Activated T-helper 2 cell treated with anti-CD3 and anti-CD28 coated beads, Interferon-gamma antibody, Interleukin-2, Interleukin-4, amounts not matched to agents 10 μg/mL and 5 μg/mL and 100 μg/mL, durations not matched to agents 14 hours and 24 hours and 36 hours (primary cell): ENCODE measurements at places on chromosomes 3 and 15. TPM values are rescaled to one million over a fixed set of nuclear protein-coding genes. Genes with fewer than 3 reads are reported as not detected.

Gene PTPN9
- 30.4 and 32.3 TPM in 2 replicates for total RNA-seq

Gene GPR160
- total RNA-seq = 7.7 and 9.6 TPM in 2 replicates

Gene ARL8B
- 37.9 and 40.6 TPM in 2 replicates for total RNA-seq

Gene ZNF860
- total RNA-seq = 1.8 and 2.0 TPM in 2 replicates

DNA sequence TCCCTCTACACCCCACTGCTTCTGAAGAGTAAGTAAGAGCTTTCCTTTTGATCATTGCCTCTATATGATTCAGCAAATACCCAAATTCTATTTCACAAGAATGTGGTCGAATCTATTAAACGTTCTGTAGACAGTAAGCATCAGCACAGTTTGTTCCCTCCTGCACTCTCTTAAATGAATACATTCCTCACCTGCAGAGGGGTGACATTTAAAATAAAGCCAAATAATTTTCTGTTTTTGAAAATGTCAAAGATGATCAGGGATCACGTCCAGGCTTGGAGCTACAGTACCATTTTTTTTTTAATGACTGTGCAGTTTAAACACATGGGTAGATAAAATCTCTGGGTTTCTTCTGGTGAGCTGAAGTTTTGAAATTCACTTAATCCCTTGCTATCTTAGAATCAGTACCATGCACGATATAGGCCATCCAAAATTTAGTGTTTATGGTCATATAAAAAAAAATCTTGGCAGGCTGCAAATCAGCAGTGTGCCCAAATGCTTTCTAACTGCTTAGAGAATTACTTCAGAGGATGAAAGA lies 12.8 kb downstream of the PYDC2 start:
- no peak for DNase-seq

DNA sequence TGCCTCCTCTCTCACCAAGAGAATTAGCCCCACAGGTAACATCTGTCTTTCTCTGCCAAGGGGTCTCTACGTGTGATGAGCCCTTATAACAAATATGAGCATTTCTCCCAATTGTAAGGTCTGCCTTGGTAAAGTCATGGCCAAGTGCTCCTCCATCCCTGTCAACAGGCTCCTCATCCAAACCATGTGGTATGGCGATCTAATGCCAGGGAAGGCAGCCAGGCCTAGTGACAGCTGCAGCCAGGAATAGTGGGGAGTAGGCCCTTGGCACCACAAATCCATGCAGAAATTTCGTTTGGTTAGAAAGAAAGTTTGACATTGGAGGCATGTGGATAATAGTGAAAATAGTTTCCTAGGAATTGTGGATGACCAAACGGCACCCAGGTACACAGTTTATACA lies 4.7 kb upstream of the LRTM1 start:
- no peak for DNase-seq

- no peak for DNase-seq
These were observed 75.7 kb downstream of the FAM43A start for GRCh38 chr3:194761384-194761783.

DNA sequence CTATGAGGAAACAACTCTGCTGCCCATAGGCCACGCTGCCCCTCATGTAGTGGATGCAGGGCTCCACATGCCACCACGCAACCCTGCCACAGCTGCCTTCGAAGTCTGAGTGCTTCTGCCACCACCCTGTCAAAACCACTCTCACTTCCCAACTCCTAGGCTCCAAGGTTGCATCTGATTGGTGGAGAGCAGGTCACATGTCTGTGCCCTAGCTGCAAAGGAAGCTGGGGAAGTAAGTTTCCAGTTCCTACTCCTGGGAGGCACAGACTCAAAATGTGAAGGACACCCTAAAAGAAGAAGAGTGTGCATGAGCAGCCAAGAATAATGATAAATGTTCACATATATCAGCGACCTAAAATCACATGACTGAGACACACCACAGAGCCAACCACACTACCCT lies 31.9 kb upstream of the TICRR start:
- DNase-seq = no peak

GRCh38 chr3:120743556-120744195 lies 1.1 kb downstream of the GTF2E1 start:
- no peak for DNase-seq

GRCh38 chr15:45921376-45921775 lies 286.5 kb downstream of the SQOR start:
- no peak for DNase-seq

DNA sequence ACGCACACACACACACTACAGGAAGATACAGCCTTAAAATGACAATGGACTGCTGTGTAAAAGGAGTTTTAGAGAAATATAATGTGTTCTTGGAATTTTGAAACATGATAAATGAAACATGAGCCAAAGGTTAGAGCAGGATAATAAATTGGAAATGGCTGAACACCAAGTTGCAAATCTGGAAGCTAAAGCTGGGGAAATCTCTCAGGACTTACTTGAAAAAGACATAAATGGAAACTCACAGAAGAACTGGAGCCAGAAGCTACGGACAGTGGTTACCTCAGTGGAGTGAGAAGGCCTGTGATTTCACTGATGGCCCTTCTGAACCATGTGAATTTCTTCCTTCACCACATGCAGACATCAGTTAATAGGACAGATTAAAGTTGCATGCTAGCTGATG lies 37.3 kb upstream of the ATP10A start:
- no peak for DNase-seq

GRCh38 chr15:66089509-66089908 lies 164.0 kb downstream of the MEGF11 start:
- DNase-seq = no peak

- no peak for DNase-seq
These were observed 63.8 kb downstream of the IGSF11 start for GRCh38 chr3:118970819-118971218.

GRCh38 chr3:20930034-20930433 lies 744.0 kb upstream of the SGO1 start:
- DNase-seq = no peak

- DNase-seq = no peak
These were observed 102.4 kb upstream of the PRR23E start for GRCh38 chr3:127090218-127091160.

DNA sequence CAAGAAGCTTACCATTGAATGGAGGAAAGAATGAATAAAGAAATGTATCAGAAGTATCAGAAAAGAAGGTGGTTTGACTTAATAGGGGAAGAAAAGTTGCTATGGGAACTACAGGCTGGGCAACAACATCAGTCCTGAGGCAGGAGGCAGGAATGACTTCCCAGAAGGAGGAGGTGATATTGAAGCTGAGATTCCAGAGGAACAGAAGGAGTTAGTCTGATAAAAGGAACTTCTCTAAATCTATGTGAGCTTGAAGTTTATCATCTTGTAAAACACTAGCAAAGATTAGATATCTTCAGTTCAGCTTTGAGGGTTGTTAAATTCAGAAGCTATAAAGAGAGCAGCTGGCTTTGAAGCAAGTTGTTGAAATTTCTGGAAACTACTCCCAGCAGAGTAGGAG lies 213.3 kb upstream of the THRB start:
- no peak for DNase-seq

DNA sequence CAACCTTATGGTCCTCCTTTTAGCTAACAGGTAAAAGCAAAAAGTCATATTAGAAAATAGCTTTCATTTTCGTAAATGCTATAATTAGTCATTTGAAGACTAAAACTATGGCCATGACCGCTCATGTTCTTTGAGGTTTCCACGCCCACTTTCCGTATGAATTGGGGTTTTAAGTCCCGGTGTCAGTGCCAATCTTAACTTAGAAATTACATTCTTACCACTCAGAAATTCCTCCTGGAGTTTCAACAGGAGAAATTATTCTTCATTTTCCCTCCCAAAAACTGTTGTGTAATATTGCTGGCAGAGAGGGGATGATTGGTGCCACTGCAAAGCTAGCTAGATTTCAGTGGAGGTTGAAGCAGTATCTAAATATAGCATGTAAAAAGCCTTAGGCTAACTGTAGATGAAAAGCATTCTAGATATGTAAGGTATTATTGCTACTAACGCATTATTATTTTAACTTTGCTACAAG lies 71.0 kb upstream of the MDFIC2 start:
- no peak for DNase-seq

GRCh38 chr3:48151807-48152427 lies 36.3 kb downstream of the CDC25A start:
- no peak for DNase-seq

GRCh38 chr3:53166781-53167291 lies 5.8 kb downstream of the PRKCD start:
- DNase-seq = no peak

DNA sequence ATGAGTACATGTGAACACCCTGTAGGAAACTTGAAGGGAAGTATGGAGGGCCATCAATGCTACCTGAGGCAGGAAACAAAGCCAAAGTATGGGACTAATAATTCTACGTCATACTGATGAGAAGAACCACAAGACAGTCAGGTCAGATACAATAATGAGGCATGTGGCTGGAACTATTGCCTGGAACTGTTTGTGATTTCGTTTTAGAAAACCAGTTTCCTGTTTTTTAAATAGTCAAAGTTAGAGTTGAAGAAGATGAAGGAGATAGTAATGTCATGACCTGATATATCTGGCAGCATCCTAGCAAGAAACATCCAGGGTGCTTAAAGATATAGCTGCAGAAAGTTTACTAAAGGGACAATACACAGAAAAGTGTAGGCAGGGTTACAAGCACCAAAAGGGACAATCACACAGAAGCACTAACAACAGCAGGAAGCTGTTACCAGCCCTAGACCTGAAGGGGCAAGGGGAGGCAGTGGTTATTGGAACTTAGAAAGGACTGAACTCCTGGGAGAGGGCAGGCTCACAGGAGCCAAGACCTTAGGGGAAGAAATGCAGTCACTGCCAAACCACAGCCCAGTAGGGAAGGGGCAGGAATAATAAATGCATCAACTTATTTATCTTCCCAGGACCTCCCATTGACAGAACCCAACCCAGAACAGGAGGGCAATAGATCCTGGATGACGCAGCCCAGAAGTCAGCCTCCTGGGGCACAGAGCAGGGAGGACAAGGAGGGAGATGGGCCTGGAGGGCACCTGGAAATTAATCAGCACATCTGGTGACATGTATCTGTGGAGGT lies 302.1 kb upstream of the STT3B start:
- no peak for DNase-seq

DNA sequence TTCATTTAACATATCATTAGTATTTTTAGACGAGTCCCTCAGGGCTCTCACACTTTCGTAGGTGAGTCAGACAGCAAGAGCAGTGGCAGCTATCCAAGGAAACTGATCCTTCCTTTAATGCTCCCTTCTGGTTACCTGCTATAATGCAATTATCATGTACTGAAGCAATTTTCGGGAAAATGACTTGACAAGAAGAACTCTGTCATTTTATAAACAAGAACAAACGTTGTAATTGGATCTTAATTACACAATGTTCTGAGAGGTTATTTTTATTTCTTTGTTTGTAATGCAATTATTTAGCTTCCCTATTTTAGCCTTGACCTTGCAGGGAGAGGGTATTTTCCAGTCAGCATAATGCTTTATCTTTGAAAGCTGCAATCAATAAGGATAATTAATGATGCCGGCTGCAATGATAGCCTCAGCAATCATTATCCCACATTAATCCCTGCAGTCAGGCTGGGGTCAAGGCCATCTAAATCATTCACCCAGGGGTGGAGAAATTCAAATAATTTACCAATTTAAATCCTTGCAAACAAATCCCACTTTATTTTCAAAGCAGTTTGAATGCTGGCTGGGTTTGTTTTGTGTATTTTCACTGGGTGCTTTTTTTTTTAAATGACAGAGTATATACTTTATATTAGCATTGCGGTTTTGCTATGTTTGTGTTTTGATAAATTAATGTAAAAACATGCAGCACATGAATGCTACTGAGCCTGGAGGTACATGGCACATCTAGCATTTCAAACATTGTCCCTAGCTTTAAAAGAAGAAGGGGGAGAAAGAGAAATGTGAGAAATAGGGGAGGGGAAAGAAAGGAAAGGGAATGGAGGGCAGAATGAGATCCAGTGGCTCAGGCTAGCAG lies 249.9 kb downstream of the SHOX2 start:
- no peak for DNase-seq

DNA sequence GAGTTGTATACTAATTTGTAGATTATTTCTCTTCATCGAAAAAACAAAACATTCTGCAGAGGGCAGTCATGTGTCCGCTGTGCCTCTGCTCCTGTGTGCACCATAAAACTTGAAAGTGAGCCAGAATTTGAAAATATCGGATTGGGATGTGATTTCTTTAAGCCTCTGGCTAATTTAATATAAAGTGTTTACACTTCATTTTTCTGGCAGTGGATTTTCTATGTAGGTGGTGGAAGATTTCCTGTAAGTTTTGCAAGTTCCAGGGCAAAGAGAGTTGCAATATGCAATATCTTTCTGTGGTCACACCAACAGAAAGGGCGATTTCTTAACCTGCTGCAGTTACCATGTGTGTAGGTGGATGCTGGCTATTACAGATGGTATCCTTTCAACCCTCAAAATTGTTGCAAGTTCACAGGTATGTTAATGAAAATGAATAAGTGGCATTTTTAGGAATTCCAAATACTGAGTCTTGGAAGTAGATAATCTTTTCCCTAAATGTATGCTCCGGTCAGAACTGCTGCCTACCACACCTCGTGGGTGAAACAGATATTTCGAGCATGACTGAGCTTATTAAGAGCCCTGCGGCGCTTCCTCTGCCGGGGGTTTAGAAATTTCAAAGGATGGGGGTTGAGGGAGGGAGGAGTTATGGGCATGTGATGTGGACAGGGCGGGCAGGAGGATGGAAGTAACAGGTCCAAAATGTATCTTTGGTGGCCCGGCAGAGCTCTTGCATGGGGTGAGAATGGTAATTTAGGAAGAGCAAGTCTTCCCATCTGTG lies 134.0 kb downstream of the PGPEP1L start:
- no peak for DNase-seq

DNA sequence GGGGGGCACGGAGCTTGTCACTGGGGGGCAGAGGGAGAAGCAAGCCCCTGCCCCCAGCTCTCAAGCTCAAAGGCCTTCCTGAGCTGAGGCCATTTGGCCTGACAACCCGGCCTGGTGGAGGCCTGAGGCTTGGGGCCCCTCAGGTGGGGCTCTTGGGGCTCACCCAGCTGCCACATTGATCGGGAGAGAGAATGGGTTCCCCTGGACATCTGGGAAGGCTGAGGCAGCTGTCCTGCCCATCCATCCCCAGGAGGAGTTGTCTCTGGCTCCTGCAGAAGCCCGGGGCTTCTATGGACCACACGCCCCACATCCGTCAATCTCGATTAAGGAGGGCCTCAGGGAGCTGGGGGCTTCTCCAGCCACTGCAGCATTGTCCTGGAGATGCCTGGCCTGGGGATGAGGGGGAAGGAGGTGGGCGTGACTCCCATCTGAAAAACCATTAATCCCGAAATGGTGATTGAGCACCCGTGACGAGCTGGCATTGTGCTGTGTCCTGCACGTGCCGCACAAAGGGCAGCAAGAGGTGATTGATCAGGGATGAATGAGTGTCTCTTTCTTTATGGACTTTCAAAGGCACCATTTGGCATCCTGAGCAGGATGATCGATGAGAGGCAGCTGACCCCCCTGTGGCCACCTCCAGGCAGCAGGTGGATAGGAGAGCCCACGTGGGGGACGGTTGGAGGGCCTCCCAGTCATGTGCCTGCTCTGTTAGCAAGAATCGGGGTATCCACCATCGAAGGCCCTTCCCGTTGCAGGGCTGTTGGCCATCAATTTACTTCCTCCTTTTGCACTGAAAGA lies 17.2 kb upstream of the CRABP1 start:
- DNase-seq = no peak

- DNase-seq = no peak
These were observed 30.2 kb downstream of the TSPAN3 start for GRCh38 chr15:77040673-77041072.
